ENCODE measurements at places on chromosomes 13 and 19.

- no peak for DNase-seq
These were observed 420.2 kb downstream of the KCTD12 start for GRCh38 chr13:76466043-76466442.

DNA sequence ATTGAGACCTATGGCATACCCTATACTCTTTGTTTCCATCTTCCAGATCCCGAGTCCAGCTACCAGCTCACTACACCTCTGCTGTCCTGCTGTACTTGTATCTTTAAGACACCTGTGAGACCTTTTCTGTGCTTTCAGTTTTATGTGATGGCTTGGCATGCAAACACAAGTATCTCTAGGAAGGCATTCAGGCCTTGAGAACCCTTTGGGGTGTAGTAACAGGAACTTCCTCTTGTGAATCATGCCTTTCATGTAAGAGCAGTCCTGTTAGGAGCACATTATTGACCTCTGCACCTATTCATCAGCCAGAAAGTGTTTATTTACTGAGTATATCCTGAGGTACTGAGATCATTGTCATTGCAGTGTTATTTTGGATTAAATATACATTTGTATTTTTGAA lies 87.0 kb upstream of the HTR2A start:
- no peak for DNase-seq

DNA sequence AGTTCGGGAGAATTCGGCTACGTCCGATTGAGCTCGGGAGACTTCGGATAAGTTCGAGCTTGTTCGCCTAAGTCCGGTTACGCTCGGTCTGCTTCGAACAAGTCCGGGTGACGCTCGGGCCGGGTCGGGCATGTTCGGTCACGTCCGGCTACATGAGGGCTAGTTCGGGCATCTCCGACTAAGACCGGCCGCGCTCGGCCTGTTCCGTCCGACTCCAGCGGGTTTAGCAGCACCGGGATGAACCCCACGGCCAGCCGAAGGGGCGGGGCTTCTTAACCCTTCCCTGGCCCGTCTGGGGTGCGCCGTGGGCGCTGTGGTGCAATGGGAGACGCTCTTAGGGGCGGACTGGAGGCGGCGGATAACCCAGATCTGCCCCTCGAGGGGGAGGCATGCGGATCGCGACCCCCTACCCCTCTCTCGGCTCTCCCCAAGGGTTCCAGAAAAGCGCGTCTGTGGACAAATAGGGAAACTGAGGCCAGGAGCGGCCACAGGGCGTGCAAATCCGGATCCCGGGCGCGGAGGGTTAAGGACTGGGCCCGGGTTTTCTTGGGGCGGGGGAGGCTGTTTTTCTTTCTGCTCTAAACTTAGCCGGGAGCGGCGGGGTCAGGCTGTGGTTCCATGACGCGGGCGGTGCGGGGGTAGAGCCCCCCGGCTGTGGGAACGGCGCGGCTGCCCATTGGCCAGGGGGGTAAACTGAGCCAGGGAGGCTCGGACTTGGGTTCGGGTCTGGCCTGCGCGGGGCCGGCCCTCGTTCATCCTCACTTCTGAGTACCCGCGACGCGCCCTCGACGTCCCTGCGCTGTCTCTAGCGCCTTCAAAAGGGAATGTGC lies 1.5 kb downstream of the PDE4C start:
- peak; percentile 89 for DNase-seq

GRCh38 chr13:22175815-22176214 lies 504.9 kb downstream of the FGF9 start:
- DNase-seq: no peak

GRCh38 chr13:41136396-41137031 lies 3.9 kb upstream of the KBTBD6 start:
- no peak for DNase-seq

GRCh38 chr13:30906411-30907051 lies 460 bp downstream of the MEDAG start:
- DNase-seq: no peak

- no peak for DNase-seq
These were observed 516.5 kb downstream of the SUCLA2 start for GRCh38 chr13:47484548-47484947.

DNA sequence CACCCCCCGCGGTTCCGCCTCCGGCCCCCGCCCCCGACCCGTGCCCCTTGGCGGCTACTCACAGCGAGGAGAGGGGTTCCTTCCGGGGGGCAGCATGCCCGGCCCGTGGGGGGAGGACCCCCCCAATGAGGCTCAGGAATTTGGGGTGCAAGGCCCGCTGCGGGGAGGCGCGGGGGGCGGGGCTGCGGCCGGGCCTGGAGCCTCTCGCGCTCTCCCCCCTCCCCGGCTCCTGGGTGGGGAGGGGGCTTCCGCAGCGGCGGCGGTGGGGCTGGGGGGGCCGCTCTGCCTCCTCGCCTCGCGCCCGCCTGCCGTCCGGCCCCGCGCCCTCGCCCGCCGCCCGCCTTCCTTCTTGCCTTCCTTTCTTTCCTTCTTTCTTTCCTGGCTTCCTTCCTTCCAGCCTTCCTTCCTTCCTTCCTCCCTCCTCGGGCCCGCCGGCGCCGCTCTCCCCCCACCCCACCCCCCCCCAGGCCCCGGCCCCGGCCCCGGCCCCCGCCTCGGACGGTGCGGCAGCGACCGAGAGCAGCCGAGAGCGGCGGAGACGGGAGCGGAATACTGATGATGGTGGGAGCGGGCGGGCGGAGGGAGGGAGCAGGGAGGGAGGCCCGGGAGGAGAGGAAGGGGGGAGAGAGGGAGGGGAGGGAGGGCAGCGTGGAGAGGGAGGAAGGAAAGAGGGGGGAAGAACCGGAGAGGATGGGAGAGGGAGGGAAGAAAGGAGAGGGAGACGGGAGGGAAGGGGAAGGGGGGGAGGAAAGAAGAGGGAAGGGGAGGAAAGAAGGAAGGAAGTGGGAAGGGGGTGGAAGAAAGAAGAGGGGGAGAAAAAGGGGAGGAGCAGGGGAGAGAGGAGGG lies at the start of gene LRRC4B:
LRRC4B (minus strand) TSS at position 554 of the 846 bp plus-strand sequence. CDS start 19,597 bp downstream, outside the sequence.
- DNase-seq: no peak

- peak; percentile 22 for DNase-seq
These were observed 17.8 kb upstream of the TMEM255B start for GRCh38 chr13:113741191-113741668.

DNA sequence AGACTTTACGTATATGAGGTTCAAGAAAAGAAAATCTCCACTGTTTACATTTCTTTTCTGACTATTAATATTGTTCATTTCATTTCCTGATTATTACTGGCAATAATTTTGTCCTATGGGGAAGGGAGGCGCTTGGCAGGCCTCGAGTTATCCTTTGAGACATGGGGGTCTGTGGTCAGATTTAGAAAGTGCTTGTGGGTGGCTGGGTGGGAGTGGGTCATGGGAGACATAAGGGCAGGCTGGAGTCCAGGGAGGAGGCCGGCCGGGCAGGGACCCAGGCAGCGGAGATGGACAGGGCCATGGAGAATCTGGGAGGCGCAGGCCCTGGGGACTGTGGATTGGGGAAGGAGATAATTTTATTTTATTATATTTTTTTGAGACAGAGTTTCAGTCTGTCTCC lies 40.1 kb downstream of the LTBP4 start:
- no peak for DNase-seq

- peak; percentile 36 for DNase-seq
These were observed 15.3 kb downstream of the CDX2 start for GRCh38 chr13:27953676-27954405.

DNA sequence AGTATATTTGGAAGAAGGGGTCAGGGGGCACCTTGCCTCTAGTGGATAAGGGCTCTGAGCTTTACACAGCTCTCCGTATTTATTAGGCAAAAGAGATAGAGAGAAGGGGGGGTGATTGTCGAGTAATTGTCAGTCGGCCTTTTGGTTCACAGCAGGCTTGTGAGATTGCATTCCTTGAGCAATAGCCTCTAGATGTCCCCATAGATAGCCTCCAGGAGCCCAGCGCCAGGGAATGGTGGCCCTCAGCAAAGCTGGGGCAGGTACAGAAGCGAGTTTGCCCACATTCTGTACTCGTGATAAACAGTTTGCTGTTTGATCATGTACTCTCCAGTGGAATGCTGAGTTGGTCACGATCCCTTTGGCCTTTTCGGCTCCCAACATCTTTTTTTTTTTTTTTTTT lies 4.6 kb downstream of the ZNF613 start:
- no peak for DNase-seq

DNA sequence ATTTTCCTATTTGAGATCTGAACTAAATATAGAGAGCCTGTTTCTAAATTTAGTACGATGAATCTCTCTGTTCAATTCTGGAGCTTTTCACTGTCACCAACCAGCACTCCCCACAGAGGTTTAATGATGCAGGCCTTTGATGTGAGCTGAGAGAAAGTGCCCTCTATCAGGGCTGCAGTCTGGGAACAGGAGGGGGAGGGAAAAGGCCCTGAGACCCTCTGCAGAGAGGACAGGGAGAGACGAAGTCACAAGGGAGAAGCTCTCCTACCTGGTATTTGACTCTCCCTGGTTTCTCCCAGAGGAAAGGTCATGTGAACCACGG lies 206.8 kb upstream of the SOX1 start:
- DNase-seq: no peak
